ENCODE measurements at places on chromosomes 1 and 21.

GRCh38 chr21:39085843-39086405 lies 97.3 kb downstream of the PSMG1 start:
- no peak for DNase-seq

GRCh38 chr1:95535614-95536013 lies 301.6 kb downstream of the RWDD3 start:
- DNase-seq = no peak

GRCh38 chr1:30670240-30671060 lies 52.9 kb downstream of the MATN1 start:
- DNase-seq = no peak

DNA sequence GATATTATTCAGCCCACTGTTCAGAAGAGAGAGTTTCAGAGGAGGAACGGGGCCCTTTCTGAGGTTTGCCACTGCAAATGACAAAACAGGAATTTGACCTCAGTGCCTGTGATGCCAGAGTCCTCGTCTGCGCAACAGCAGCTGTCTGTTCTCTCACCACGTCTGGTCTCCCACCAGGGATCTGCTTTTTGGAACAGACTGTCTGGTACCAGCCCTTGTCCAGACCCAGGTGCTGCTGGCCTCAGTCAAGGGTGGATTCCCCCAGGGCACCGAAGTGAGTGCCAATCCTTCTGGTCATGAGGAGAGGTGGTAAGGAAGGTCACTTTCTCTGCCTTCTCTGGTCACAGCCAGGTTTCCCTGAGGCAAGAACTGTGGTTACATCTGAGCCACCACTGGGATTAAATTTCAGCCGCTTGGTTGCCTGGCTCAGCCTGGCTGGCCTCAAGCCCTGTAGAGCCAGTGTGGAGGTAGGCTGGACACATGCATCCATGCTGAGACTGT lies 2.3 kb upstream of the BCAN start:
- no peak for DNase-seq

GRCh38 chr21:15122241-15122640 lies 57.4 kb upstream of the NRIP1 start:
- no peak for DNase-seq

DNA sequence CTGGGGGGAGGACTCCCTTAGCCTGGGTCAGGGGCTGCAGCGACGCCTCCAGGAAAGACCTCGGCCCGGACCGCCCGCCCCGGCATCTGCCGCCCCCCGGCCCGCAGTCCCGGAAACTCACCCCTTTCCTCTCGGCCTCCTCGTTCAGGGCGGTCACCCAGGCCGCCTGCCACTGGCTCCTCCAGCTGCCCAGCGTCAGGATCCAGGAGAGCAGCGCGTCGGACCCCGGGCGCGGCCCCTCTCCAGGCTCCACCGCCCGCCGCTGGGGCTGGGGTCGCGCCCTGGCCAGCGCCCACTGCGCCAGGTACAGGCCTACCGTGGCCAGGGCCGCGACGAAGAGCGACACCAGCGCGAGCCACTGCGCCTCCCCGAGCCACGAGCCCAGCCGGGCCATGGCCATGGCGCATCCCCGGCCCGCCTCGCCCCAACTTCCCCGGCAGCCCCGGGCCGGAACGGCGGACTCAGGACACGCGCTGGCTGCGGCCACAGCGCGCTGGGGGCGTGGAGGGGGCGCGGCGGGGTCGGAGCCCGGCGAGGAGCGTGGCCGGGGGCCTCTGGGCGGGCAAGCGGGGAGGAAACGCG lies 478 bp downstream of the C2CD2 start:
- DNase-seq = no peak

Measured in amygdala (tissue), 56 donors.